Forelimb muscle (tissue), 1 donor: ENCODE measurements at places on chromosomes 7 and 10. TPM values are rescaled to one million over a fixed set of nuclear protein-coding genes. Genes with fewer than 3 reads are reported as not detected.

GRCh38 chr10:76628801-76629200, 1008.8 kb downstream of the KCNMA1 start:
- no peak for DNase-seq

GRCh38 chr7:21690705-21691104, 147.9 kb downstream of the DNAH11 start:
- DNase-seq, result no peak

ZNF853 gene
- polyA plus RNA-seq, result 16.6 TPM

TBX20 gene
- not detected for polyA plus RNA-seq

GRCh38 chr10:54665095-54665494, 135.9 kb downstream of the PCDH15 start:
- no peak for DNase-seq

ZNF117 gene
- 18.9 TPM for polyA plus RNA-seq

DNA sequence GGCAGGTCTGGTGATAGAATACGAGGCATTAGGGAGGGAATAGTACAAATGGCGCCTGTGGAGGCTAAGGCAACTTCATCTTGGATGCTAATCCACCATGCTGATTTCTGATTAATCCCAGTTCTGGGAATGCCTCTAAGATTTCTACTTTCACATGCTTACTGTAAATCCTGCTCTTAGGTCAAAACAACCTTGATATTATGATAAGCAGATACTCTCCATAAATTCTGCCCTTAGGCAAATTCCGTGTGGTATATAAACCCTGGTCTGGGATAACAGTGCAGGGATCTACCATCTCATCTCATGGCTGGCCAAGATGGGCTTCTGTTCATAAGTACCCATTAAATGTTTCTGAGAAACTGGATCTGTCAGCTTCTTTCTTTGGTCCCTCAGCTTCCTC, 11.4 kb upstream of the NEUROG3 start:
- no peak for DNase-seq

ARHGEF5 gene
- 2.5 TPM for polyA plus RNA-seq

GRCh38 chr7:31647511-31647910, 39.5 kb upstream of the PPP1R17 start:
- DNase-seq, result no peak

DNA sequence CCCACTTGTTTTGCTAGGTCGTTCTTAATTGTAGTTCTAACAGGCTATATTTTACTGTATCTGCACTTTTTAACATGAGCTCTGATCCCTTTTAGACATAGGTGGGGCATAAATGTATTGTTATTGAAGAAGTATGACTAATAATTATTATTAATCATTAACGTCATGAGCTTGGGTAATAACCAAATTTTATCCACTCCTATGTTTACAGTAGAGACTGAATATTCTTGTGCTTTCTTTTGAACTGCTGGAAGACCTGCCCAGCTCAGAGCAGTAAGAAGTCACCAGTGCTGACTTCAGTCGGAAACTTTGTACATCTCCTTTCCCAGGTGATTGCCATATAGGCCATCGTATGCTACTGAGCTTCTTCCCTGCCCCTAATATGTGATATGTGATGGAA, 18.7 kb downstream of the PKD2L1 start:
- no peak for DNase-seq

GRCh38 chr10:62772186-62772974, 32.1 kb upstream of the ADO start:
- DNase-seq, result no peak

DNA sequence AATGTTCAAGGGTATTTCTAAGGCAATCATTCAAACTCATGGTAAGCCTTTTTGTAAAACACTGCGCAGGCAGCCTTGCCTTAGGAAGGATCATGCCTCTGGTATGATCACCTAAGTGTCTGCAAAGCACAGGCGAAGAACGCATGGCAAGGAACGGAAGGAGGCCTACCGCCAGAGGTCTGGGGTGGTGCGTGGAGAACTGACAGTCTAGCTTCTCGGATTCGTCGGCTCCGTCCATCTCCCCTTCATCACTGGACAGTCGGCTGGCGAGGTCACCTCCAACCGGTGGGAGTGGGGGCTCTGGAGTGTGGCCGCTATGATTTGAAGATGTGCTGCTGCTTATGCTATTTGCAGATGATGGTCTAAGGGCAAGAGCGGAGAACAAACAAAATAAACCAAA, 42.6 kb upstream of the EFCAB10 start:
- no peak for DNase-seq

DNA sequence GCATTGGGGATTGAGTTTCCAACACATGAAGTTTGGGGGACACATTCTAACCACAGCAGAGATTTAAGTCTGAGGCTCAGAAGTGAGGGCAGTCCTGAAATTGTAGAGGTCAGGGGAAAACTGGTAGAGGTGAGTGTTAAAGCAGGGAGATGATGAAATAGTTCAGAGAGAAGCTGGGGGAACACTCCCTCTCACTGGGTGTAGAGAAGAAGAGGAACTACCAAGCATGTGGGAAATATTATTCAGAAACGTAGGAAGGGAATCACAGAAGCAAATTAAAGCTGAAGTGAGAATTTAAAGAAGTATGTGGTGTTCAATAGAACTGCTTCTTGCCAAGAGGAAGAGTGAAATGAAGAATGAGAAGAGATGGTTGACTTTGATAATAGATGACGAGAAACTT, 121.5 kb upstream of the FAM3C start:
- no peak for DNase-seq

NXPH1 gene
- not detected for polyA plus RNA-seq

- DNase-seq, result no peak
Observed at GRCh38 chr7:20786421-20786778, 286 bp downstream of the SP8 start.

HMX3 gene
- polyA plus RNA-seq, result not detected

DNA sequence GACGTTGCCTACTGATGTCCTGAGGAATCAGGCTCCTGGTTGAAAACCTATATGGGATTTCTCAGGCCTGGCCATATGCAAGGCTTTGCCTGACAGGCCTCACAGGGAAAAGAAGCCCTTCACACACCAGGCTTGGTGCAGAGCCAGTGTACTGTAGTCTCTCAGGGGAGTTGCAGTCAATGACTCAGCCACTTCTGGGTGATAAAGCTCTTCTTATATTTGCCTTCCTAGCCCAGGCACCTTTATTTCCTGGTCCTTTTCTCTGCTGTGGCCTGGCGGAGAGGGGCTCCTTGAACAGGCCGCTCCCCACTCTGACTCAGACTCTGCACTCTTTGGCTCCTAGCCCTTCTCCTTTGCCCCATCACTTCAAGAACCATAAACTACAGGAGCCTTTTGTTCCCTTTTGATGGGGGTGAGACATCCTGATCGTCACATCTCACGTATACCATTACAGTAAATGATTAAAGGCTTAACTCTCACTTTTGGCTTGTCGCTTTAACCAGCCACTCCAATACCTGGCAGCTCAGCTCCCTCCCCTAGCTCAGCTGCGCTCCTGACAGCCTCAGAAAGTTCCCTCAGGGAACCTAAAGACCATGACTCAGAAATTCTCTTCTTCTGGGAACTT, 33.5 kb downstream of the DPY19L1 start:
- DNase-seq, result no peak

OR6B1 gene
- polyA plus RNA-seq, result not detected

GBX1 gene
- 3.1 TPM for polyA plus RNA-seq

GRCh38 chr10:58776568-58777318, 264.1 kb downstream of the BICC1 start:
- no peak for DNase-seq

DNA sequence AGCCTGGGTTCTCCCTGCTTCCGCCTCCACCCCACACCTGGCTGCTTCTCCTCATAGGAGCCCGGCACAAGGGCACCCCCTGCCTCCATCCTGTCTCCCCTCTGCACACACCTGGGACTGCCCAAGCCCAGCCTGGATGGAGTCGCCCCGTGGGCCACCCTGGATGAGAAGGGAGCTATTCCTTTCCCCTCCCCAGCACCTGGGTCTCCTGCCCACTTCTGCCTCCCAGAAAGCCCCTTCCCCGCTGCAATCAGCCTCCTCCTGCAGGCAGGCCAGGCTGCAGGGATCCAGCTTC, 45.2 kb downstream of the ELFN1 start:
- DNase-seq, result no peak

IFIT1 gene
- polyA plus RNA-seq, result 40.3 TPM

TSPAN33 gene
- 39.6 TPM for polyA plus RNA-seq

GRCh38 chr7:41189866-41190265, 513.0 kb downstream of the INHBA start:
- DNase-seq, result no peak

DNA sequence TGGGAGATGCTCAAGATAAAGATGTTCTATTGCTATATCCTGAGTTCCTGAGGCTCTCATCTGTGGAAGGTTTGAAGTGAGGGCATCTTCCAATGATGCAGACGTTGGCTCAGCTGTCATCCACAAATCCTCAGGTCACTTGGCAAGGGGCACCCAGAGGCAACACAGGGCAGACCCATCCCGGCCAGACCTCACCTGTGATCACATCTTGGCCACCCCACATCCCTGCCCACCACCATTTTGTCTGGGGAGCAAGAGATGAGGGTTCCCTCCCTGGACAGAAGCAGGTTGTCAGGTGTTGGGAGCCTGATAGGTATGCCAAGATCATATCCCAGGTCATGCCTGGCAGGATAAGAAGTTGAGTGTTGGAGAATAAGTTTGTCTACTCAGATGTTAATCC, 918.2 kb upstream of the ZNF722 start:
- no peak for DNase-seq

MAT1A gene
- polyA plus RNA-seq, result not detected

DNA sequence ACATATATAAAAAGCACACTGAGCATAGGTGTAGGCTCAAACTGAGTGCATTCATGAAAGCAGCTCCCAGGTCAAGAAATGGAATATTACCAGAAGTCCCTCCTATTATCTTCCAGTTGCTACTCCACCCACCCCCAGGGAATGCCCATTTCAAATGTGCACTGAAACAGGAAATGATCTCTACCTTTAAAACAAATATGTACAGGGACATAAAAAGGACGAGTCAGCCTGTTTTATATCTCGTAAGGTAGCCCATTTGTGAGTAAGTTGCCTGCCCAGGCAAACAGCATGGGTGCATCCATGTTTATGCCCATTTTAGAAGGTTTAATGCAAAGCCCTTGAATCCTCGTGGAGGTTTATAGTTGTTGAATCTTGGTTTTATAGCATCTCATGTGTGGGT, 10.4 kb downstream of the FFAR4 start:
- no peak for DNase-seq

GRCh38 chr10:4867520-4868356, 41.7 kb downstream of the AKR1E2 start:
- DNase-seq, result no peak

- DNase-seq, result no peak
Observed at GRCh38 chr10:80131499-80131901, 1.0 kb upstream of the PLAC9 start.

GRCh38 chr7:113775401-113775800, 143.4 kb downstream of the PPP1R3A start:
- DNase-seq, result no peak

DNA sequence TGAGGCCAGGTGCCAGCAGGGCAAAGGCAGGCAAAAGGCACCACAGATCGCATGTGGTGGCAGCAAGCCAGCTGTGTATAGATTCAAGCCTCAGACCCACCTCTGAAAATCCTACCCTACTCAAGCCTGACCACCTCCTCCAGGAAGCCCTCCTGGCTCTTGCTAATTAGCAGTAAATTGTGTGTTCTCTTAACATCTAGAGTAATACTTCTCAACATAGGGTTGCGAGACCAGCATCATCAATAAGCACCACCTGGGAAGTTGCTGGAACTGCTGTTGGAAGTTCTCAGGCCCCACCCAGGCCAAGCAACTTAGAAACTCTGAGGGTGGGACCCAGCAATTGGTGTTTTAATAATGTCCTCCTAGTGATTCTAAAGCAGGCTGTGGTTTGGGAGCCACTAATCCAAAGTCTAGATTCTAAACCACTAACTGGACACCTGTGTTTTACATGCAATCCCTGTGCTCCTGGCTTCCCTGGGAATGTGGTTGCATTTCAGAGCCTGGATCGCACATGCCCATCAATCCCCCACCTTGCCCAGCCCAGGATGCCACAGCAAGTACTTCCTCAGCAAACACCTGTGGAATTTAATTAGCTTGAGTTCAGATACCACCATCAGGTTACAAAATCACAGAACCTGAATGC, 46.2 kb downstream of the KCNMA1 start:
- DNase-seq, result no peak

TEX47 gene
- polyA plus RNA-seq, result not detected

DNA sequence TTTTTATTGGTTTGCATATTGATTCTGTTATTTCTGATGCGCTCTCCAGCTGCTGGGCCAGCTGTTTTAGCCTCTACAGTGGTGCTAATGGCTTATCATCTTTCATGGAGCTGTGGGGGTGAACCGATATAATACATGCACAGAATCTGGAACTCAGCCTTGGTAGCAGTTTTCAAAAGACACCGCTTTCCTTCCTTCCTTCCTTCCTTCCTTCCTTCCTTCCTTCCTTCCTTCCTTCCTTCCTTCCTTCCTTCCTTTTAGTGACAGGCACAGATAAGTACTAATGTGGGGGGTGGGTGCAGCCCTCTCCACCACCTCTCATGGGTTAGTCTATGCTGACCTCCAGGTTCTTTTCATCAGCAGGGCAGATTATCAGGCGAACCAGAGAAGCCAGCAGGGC, 31.9 kb upstream of the C10orf53 start:
- no peak for DNase-seq

RBM33 gene
- polyA plus RNA-seq, result 26.4 TPM

DNA sequence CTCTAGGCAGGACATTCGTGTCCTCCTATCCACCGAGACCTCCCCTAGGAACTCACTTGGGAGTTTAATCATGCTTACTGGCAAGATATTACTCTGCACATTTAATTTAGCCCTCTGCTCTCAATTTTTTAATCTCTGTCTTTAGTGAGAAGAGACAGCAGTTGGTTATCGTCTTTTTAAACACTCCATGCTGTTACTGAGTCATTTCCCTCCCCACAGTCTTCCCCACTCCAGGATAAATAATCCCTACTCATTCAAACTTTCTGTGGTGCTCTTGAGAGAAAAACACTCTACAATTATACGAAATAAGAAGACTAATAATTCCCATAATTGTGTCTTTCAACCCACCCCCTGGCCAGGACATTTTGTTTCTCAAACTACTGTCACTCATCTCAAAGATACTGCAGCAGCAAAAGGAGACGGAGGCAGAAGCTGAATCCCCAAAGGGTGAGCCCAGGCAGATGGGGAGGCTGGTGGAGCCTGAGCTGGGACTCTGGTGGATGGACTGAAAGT, 84.2 kb downstream of the ANK3 start:
- DNase-seq, result no peak

TMEM213 gene
- 0.09 TPM for polyA plus RNA-seq

GRCh38 chr7:155931396-155932085, 119.3 kb upstream of the SHH start:
- DNase-seq, result no peak
